ENCODE measurements at places on chromosomes 5 and 9.

DNA sequence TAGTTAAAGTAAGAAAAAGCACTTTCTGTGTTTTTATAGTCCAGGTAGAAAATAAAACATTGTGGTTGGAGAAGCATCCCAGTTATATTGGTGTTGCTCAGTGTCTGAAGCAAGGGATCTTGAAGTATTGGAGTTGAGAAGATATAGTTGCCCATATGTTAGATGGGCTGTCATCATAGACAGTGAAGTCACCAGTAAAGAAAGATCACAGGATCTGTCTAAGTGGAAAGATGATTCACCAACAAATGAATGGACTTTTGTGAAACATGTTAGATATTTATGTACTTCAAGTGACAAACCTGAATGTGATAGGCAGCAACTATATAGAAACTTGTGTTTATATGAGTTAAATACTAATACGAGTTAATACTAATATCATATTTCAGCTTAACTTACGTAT is 11.7 kb downstream of the OGN start:
- no peaks in the 10 kb centered on the region for H3K27me3 ChIP-seq
- no peaks in the 10 kb centered on the region for H3K36me3 ChIP-seq
- no peaks in the 10 kb centered on the region for H3K4me1 ChIP-seq
- DNase-seq = no peak
- no peak overlapping the region for H3K27ac ChIP-seq

DNA sequence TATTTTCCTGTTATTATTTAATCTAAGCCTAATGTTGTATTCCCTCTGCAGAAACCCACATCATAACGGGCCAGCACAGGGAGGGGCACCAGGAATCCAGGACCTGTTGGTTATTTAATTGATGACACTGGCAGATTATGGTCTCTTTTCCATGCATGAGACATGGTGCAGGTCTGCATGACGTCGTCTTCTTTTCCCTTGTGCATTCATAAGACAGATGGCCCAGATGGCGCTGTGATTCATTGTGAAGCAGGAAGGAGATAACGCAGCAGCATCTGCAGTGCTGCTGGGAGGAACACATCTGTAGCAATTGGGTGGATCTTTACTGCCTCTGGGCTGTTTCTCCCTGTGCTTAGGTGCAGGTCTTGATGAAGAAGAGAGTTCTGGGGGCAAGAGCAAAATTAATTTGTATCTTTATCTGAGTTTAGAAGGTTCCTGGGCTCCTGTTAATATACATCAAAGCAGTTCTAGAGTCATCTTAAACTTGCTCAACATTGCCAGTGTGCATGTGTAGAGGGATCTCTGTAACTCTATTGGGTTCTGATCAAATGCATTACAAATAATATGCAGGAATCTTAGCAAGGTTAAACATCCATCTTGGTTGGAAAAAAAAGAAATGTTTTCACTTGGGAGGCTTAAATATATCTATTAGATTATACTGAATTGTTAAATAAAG is 176.1 kb downstream of the PCSK1 start:
- H3K27ac ChIP-seq = no peak overlapping the region
- no peaks in the 10 kb centered on the region for H3K4me1 ChIP-seq
- H3K4me3 ChIP-seq = no peak overlapping the region
- no peaks in the 10 kb centered on the region for H3K27me3 ChIP-seq

DNA sequence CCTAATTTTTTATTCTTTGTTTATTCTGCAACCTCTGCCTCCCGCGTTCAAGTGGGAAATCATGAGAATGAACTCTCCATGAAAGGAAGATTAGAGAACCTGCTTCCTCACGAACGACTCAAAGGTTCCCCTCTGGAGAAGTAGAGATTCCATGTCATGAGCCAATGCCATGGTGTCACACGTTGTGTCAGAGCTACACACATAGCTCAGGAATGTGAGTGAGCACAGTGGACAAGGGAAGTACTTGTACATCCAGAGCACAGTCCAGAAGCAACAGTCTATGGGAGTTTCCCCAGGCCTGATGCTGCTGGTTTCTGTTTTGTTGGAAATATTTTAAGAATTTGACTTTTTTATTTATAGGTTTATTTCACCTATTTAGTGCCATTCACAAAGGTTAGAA is 26.8 kb upstream of the PPP2CA start:
- H3K27ac ChIP-seq = no peak overlapping the region
- no peaks in the 10 kb centered on the region for H3K27me3 ChIP-seq
- H3K36me3 ChIP-seq = no peaks in the 10 kb centered on the region
- H3K4me1 ChIP-seq = no peaks in the 10 kb centered on the region
- no peak for DNase-seq

DNA sequence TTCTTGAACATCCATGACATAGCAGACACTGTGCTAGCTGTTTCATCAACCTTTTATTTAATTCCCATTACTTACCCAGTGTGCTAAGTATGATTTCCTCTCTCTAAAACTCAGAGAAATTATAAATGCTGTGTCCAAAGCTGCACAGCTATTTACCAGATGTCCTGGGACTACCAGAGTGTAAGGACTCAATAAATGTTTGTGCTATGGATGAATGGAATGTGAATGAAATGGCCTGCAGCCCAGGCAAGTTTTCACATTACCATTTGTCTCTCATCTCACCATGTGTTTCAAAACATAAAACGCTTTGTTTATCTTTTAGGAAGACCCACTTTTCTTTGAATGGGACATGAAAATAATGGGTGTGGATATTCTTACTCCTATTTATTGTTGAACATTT is 96.2 kb downstream of the ARHGEF28 start:
- H3K4me1 ChIP-seq = no peaks in the 10 kb centered on the region
- H3K36me3 ChIP-seq = no peaks in the 10 kb centered on the region
- DNase-seq = no peak
- H3K4me3 ChIP-seq = no peak overlapping the region
- no peak overlapping the region for H3K27ac ChIP-seq

- no peaks in the 10 kb centered on the region for H3K36me3 ChIP-seq
- no peak overlapping the region for H3K4me3 ChIP-seq
- no peaks in the 10 kb centered on the region for H3K27me3 ChIP-seq
- H3K4me1 ChIP-seq = peaks cover 7% of the 10 kb centered on the region
Measured at GRCh38 chr5:167699432-167699831, 592.0 kb upstream of the WWC1 start.

DNA sequence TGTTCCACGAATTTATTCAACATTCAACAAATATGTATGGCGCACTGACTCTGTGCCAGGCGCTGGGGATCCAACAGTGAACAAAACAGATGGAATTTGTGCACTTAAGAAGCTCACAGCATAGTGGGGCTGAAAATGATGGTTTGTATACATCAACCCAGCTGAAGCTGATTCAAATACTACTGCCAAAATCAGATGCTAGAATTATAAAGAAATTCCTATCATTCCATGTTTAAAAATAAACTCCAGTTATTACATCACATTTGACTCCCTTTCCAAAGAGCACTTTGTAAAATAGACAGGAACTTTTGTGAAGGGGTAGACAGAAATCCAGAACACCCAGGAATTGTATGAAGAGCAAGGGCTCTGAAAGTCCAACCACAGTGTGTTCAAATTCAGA is 54.1 kb downstream of the ZNF608 start:
- no peaks in the 10 kb centered on the region for H3K36me3 ChIP-seq
- no peaks in the 10 kb centered on the region for H3K27me3 ChIP-seq
- no peak for DNase-seq

- peaks cover 2% of the 10 kb centered on the region for H3K4me1 ChIP-seq
- H3K4me3 ChIP-seq = no peak overlapping the region
- H3K36me3 ChIP-seq = no peaks in the 10 kb centered on the region
- no peak for DNase-seq
- no peak overlapping the region for H3K27ac ChIP-seq
Measured at GRCh38 chr9:17185481-17186029, 50.7 kb downstream of the CNTLN start.

- H3K27me3 ChIP-seq = no peaks in the 10 kb centered on the region
- no peak for DNase-seq
- no peak overlapping the region for H3K4me3 ChIP-seq
- H3K27ac ChIP-seq = no peak overlapping the region
- peaks cover 8% of the 10 kb centered on the region for H3K4me1 ChIP-seq
Measured at GRCh38 chr5:10453545-10453944, 11.9 kb downstream of the ROPN1L start.

Data from H1 (cell line).